Hematopoietic multipotent progenitor cell treated with erythropoietin and hydrocortisone succinate and interleukin-3 and kit ligand, for 4 days (in vitro differentiated cells): ENCODE measurements at places on chromosomes 4 and X.

DNA sequence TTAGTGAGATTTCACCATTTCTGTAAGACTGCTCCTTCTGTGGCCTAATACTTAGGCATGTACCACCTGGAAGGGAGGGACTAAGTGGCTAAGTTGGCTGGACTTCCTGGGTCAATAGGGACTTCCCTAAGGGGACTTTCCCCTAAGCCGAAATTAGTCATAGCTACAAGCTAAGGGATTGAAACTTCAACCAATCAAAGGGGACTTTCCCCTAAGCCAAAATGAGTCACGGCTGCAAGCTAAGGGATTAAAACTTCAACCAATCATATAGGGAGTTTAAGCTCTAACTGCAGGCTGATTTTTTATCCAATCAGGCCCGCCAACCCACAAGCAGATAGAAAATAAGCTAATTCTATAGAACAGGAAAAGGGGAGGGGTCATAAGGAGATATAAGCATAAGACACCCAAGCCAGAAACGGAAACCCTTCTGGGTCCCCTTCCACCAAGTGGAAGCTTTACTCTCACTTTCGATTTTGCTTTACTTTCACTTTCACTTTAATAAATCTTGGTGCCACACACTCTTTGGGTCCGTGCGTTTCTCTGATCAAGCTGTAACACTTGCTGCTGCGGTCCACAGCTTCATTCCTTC, 382.8 kb downstream of the KLHL4 start:
- no peak for DNase-seq

GRCh38 chrX:41695426-41695825, 6.7 kb downstream of the GPR34 start:
- no peak for DNase-seq

DNA sequence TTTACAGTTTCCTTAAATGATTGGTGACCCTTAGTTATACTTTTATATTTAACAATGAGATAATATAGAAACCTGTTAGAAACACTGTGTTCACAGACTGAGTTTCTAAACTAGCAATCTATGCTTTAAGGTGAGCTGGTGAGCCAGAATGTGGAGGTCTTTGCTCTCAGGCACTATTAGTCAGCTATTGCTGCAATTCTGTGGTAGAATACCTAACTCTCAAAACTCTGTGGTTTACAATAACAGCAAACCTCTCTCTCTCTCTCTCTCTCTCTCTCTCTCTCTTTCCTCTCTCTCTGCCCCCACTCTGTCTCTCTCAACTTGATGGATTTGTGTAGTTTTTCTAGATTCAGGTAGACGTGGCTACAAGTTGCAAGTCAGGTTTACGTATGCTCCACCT, 17.6 kb upstream of the LCORL start:
- DNase-seq = no peak

- DNase-seq = peak; percentile 43
These were observed 31.7 kb downstream of the SNCA start for GRCh38 chr4:89805297-89805696.

GRCh38 chrX:135985973-135986310, 707 bp downstream of the SLC9A6 start:
- DNase-seq = no peak

GRCh38 chr4:42768125-42768748, 111.3 kb upstream of the ATP8A1 start:
- no peak for DNase-seq

GRCh38 chr4:173346074-173346473, 11.9 kb upstream of the HMGB2 start:
- DNase-seq = no peak

DNA sequence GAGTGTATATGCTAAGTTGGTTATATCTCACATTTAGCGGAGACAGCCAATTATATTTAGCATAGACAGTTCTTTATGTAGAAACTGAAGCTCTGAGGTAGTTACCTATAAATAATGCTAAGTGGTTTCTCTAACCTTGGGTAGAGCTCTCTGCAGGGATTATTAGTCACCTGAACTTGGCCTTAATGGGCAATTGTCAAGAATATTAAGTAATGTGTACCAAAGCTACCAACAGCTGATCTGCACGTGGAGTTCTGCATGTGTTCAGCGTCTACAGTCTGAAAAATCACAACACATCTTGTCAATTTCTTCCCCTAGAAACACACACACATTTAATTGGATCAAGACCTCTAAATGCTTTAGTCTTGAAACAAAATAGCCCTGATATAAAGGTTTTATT, 740.6 kb upstream of the FAM241A start:
- DNase-seq = no peak

DNA sequence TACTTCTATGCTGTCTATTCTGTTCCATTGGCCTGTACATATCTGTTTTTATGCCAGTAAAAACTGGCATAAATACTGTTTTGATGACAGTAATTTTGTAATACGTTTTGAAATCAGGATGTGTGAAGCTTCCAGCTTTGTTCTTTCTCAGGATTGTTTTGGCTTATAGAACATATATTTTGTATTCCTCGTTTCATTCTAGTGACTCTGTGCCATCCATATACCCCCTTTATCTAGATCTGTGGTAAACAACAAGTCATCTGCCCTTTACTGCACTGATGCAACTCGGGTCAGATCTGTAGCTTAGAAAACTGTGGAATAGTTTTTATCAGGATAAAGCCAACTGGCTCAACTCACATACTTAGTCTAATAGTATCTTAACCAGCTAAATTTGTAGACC, 233.7 kb downstream of the PRDM5 start:
- no peak for DNase-seq

DNA sequence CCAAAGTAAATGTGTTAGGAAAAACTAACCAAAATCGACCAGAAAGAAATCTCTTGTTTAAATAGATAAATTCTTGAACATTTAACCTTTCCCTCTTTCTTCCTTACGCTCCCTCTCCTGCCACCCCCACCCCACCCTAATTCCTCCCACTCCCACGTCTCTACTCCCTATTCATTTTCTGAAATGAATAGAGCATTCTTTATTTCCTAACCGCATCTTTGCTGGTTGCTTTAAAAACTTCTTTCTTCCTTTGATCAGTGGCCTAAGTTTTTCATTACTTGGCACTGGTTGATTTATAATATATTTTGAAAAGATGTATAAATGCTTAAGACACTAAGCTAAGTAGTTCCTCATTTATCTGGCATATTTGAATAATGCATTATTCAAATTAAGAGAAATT, 33.9 kb downstream of the BMPR1B start:
- no peak for DNase-seq

DNA sequence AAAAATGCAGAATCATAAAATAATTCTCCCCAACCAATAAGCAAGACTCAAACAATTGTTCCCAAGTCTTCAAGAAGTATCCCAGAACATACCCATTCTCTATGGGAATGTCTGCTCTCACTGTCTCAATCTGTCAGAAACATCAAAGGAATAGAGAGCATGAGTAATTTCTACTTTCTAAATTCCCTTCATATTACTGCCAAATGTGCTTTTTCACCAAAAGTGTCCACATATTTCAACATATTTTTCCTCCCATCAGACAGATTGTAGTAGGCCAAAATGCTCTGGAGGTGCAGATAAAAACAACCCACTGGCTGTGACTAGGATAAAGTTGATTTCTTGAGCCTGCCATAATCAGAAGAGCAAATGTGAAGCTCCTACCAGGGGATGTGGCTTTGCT, 692.0 kb upstream of the FAM241A start:
- no peak for DNase-seq

DNA sequence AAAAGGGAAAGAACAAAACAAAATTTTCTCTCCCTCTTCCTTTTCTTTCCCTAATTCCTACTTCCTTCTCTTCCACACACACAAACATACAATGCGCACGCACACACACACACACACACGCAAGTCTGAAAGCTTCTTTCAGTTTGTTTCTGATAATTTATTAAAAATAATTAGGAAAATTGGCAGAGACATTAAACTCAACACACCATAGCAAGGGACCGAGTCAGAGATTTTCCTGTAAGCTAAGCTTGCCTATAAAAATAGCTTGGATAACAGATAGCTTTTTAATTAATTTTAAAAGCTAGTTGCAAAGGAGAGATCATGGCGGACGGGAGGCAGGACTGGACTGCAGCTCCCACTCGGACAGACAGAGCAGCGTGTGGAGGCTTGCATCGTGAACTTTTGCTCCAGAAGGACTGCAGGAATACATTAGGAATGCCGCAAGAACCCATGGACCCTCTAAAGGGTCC, 92.6 kb upstream of the MAPK10 start:
- DNase-seq = no peak

DNA sequence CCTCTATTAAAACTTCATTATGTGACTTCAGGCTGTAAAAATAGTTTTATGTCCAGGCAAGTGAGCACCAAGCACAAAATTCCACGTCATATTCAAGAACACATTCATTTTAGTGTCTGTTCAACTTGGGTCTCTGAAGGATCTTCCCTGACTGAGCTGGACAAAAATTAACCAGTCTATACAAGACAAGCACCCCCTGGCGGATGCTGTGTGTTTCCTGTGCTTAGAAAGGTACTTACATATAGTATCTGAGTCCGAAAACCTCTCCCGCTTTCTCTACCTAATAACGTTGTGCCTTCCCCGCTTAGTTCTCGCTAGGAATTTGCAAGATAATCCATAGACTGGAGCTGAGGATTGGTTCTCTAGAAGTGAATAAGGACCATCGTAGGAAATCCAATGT, 2214.5 kb upstream of the TENM3 start:
- peak; percentile 63 for DNase-seq

- no peak for DNase-seq
These were observed 110.5 kb upstream of the IGFBP7 start for GRCh38 chr4:57220734-57221133.

- no peak for DNase-seq
These were observed 107.7 kb downstream of the PPP3CA start for GRCh38 chr4:101239665-101240064.

- DNase-seq = peak; percentile 94
These were observed 599 bp downstream of the NUP54 start for GRCh38 chr4:76147454-76148141.

- no peak for DNase-seq
These were observed 1213.2 kb downstream of the RAPGEF2 start for GRCh38 chr4:160316036-160316435.

GRCh38 chr4:109214622-109215301, 87.7 kb downstream of the COL25A1 start:
- peak; percentile 3 for DNase-seq

DNA sequence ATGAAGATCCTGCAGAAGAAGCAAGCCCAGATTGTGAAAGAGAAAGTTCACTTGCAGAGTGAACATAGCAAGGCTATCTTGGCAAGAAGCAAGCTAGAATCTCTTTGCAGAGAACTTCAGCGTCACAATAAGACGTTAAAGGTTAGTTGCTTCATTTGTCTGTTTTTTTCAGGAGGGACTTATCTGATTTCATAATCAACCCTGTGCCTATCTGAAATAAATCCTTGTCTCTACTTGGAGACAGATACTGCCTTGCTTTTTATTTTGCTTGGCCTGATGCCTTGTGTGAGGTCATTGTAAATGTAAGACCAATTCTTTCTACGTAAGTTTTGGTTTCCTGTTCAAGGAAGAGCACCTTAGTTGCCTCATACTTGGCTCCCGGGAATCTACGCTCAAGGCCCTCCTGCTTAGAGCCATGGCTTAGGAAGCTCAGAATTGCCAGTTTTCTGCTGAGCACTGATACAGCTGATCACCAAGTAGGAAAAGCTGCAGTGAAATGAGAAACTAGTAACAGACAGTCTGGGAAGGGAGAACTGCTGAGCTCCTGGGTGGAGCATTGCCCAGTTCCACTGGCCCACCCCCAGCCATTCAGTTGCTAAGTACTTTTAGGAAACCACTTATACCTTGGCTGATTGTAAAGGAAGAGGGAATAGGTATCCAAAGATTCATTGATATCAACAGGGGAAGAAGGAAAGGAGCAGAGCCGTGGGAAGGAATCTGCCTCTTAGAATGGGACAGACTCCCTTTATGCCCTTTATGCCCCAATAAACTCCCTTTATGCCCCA, 41.8 kb downstream of the RBBP7 start:
- peak; percentile 40 for DNase-seq

- no peak for DNase-seq
These were observed 6.8 kb upstream of the MSL3 start for GRCh38 chrX:11751261-11751660.

DNA sequence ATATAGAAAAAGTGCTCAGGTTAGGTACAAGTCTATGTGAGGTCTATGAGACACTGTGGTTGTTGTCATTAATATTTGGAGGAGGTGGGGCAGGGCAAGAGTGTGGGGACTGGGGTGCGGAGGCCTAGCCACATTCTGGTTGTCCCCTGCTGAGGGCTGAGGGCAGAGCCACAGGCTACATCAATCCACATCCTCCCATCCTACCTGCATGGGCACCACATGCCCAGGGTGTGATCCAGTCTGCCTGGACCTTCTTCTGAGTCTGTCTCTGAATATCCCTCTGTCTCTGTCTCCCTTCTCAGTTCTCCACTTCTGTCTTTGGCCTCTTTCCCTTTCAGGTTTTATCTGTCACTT, 1.2 kb upstream of the GATA1 start:
- no peak for DNase-seq

DNA sequence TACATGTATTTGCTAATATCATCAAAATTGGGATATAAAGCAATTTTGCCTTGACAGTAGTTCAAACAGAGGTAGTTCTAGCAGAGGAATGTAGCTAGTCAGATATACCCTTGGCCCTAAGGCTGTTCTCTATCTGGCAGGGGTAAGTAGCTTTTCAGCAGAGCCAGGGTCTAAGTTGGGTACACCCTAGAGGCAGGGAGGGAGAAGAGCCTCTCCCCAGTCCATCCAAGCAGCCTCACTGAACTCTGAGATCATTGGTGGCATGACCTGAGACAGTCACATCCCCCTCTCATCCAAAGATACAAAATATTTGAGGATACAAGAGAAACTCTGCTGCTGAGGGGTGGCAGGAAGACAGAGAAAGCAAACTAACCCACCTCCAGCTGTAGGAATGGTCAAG, 343.7 kb downstream of the DHX15 start:
- no peak for DNase-seq

DNA sequence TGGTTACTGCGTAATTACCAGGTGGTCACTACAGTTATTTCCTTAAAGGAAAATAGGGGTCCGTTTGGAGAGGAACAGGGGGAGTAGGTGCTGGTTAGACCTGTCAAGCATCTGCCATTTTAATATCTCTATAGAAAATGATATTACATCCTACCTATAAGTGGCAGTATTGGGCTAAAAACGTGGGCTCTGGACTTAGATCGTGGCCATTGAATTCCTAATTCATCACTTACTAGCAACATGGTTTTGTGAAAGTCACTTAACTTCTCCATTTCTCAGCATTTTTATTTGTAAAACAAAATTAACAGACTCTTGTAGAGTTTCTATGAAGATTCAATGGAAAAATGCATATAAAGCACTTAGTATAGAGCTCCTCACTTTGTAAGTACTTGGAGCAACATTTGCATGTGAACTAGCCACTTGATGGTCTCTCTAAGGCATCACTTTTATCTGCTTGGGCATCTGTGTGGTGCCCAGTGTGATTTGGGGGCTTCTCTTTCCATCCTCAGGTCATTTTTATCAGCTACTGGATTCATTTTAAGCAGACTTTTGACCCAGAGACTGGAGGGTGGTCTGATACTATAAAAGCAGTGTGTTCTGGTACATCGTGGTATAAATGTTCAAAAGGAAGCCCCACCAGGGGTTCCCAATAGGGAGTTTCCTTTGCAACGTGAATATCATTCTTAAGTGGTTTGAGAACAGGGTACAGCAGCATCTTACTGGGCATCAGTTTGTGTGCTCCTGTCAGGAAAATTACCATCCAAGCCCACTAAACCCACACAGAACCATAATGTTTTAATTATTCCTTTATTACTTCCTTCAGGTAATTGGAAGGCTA, 42.7 kb upstream of the RASSF6 start:
- peak; percentile 85 for DNase-seq

- DNase-seq = no peak
These were observed 127.4 kb upstream of the ENPP6 start for GRCh38 chr4:184344899-184345572.

- DNase-seq = no peak
These were observed 945.3 kb upstream of the GRIA3 start for GRCh38 chrX:122238801-122239200.

- DNase-seq = no peak
These were observed 110.3 kb upstream of the PDHA2 start for GRCh38 chr4:95729596-95729995.
